Amniotic stem cell (primary cell): ENCODE measurements at places on chromosomes 2 and 18.

GRCh38 chr18:70047931-70048603 is 100.4 kb upstream of the CD226 start:
- no peak for DNase-seq

DNA sequence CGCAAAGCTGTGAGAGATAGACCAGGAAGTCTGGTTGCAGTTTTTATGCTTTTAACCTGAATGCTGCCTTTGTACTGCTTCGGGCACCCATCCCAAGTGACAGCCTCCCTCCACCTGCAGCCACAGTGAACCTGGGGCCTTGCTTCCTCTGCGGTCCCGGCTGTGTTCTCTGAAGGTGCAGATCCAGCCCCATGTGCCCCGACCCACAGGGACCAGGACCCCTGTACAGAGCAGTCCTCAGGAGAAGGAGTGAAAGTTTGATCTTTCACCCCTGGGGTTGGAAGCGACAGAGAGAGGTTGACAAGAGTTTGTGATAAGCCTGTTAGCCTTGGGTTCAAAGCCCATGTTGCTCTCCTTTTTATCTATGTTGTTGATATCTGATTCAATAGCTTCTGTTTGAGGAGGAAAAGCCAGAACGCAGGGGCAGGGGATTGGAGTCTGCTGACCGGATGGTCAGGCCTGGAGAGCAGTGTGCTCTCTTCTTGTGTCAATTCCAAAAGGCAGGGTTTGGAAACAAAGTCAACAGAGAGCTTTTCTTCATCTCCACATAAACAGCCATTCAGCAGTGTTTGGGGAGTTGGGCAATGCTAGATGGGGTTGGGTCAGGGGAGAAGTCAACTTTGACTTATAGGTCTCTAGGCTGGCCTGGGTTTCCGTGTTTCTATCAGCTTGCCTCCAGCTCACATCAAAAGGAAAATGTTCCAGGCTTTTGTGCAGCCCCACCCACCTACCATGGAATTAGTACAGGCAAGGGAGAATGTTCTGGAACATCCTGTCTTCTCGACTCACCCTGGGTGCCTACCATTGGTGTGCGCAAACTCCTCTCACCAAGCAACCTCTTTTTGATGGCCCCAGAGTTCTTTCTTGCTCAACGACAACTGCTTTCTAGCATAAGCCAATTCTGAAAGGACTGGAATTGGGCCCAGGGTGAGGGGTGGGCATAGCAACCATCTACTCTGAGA is 214.9 kb downstream of the ALPK2 start:
- DNase-seq = no peak

GRCh38 chr18:46830633-46831032 is 73.8 kb upstream of the ST8SIA5 start:
- DNase-seq = no peak

- DNase-seq = no peak
Observed at GRCh38 chr2:147512206-147512605, 332.6 kb upstream of the ACVR2A start.

DNA sequence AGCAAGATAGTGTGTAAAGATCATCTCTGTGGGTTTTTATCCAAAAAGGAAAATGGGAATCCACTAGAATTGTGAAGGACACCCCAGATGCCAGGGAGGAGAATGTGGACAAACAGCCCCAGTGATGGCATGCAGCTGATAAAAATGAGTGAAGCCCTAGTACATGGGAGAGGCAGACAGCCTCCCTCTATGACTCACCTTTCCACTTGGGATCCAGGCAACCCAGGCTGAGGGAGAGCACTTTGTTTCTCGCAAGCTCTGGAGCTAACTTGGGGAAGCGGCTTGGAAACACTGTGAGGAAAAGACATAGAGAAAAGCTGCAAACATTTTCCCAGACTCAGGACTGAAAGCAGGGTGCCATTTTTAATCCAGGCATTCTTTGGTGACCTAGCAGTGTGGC is 5.3 kb upstream of the FLACC1 start:
- no peak for DNase-seq

GRCh38 chr2:28997847-28998735 is 17.0 kb downstream of the TOGARAM2 start:
- DNase-seq = no peak

GRCh38 chr18:50093366-50094064 is 101.4 kb downstream of the MYO5B start:
- DNase-seq = no peak

DNA sequence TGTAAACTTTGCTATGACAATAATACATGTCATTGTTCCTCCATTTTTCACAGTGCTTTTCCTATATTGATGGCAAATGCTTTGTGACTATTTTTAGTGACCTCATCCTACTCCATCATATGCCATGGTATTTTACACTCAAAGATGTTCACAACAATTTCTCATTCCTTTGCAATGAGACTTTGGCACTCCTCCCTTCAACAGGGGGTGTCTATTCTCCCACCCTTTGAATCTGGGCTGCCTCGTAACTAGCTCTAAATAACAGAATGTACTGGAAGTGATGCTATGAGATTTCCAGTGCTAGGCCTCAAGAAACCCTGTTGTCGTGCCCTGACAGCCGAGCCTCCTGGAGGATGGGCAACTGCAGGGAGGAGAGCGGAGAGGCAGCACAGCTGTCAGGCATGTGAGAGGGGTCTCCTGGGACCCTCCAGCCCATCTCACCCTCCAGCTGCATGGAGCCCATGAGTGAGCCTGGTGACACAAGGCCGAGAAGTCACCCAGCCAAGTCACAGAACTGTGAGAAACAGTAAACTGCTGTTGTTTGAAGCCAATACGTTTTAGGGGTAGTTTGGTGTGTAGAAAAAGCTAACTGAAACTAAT is 103.1 kb upstream of the APCDD1 start:
- no peak for DNase-seq

DNA sequence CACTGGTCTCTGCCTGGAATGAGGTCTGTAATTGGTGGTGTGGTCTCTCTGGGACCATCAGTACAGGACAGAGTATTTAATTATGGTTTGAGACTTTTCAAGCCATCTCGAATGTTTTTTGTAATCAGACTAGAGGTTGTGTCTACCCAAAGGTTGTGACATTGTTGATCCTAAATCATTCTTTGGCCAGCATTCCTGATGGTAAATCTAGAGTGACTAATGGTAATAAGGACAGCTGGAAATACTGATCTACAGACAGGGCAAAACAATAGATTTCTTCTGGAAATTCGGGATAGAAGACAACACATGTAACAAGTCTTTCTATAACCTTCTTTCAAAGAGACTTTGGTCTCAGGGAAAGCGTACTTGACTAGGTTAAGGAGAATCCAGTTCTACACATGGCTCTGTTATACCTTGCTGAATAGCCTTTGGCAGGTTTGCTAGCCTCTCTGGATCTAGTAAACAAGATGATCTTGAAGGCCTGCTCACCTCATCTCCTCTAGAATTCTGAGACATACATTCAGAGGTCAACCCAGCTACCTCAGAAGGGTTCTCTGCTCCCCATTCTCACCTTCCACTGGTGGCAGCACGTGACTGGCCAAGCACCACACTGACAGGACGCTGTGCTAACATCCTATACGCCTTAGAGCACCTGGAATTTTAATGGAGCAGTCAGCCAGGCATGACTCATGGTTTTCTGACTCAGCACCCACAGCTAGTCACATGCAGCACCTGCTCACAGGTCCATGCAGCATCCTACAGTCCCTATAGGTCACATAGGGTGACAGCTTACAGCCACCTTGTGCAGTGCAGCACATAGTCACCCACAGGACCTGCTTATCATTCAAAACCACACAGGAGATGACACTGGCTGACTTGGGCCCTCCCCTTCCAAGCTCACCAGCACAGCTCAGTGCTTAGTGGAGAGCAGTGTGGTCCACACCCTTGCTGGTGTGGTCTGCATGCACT is 12.2 kb downstream of the PLB1 start:
- no peak for DNase-seq

DNA sequence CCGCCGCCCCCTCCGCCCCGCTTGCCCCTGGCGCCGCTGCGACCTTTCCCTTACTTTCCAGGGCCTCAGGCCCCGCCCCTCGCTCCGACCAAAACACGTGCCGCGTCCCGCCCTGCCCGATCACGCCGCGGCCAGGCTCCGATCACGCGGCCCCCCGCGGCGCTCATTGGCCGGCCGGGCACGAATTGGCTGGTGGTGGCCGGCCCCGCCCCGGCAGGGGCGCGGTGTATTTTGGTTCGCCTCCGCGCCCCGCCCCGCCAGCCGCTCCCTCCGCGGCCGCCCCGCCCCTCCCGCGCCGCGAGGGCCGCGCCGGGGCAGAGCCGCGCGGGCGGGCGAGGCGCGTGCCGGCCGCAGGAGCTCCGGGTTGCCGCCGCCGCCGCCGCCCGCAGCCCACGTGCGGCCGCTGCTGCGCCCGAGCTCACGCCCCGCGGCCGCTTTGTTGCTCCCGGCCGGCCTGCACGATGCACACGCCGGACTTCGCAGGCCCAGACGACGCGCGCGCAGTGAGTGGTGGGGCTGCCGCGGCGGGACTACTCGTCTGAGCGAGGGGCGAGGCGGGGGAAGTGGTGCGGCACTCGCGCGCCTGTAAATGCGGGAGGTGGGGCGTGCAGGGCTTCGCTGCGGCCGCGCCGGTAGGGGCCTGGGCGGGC is at the start of gene KLF11:
Gene KLF11 (plus strand): TSS at position 295 of the 650 bp plus-strand sequence. CDS start 167 bp downstream, at position 462.
- peak; percentile 70 for DNase-seq

- no peak for DNase-seq
Observed at GRCh38 chr18:25866331-25866730, 224.1 kb downstream of the SS18 start.

DNA sequence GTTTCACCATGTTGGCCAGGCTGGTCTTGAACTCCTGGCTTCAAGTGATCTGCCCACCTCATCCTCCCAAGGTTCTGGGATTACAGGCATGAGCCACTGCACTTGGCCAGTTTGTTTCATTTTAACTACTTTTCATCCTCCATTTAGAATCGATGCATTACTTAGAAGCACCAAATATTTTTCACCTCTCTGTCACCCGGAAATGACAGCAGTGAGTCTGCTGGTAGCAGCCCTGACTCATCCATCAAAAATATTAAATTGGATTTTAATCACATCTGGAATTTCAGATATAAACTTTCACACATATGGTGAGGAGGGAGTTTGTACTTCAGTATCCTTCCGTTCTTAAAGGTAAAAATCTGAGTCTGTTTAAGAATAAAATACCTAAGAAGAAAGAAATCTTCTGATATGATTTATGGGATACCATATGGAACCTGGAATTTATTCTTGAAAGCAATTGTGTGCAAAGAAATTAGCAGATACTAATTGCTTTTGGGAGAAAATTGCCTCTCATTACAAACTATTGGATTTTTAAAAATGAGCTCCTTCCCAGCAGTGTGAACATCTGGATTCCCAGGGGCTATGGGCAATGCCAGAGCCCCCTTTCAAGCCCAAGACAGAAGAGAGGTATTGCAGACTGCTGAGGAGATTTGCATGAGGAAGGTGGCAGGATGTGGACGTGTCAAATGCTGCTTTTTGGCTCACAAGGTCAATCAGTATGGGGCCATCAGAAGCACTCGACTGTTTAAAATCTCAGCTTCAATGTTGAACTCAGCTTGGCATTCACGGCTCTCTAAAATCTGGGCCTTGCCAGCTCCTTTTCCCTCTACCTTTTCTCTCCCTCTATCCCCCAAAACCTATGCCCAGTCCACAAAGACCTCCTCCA is 279.5 kb upstream of the SIX2 start:
- DNase-seq = no peak

- no peak for DNase-seq
Observed at GRCh38 chr2:176139661-176140512, 10.4 kb downstream of the HOXD8 start.

GRCh38 chr18:31206787-31207381 is 44.2 kb upstream of the DSC1 start:
- no peak for DNase-seq
